Astrocyte of the cerebellum (primary cell): ENCODE measurements at places on chromosomes 5 and 9.

- DNase-seq, result no peak
Observed at GRCh38 chr5:157917491-157917890, 58.5 kb upstream of the CLINT1 start.

DNA sequence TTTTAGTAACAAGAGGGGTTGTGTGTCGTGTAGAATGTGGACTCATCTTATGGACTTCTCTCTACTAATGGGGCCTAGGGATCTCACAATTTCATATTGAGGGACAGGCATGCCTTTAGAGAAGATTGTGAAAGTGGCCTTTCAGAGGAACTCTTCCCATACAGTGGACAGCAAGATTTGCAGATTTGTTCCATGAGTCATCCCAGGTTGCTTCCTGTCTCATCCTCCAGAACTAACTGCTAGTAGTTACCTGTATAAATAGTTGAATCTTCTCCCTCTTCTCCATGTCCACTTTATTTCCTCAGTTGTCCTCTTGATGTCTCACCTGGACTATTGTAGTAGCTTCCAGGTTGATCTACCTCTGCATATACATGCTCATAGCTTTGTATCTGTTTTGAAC lies 997.5 kb upstream of the CTNND2 start:
- no peak for DNase-seq

DNA sequence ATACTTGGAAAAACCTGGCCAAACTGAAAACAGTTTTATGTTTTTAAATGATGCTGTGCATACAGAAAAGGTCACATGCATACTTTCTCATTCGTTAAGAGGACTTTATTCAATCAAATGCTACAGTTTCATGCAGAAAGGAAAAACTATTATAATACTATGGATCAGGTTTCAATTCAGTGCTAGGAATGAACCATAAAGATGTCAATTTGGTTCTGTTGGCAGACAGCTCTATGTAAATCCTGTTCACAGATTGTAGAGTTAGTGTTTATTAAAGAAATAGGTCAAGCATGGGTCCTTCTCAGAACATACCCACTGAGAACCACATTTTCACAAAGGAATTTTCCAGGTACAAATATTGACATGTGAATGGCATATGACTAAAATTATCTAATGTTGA lies 57.1 kb downstream of the RETREG1 start:
- DNase-seq, result no peak

- DNase-seq, result no peak
Observed at GRCh38 chr5:128493657-128494329, 44.3 kb downstream of the FBN2 start.

GRCh38 chr9:98220911-98221310 lies 28.5 kb upstream of the CORO2A start:
- no peak for DNase-seq

- peak; percentile 24 for DNase-seq
Observed at GRCh38 chr9:126704892-126705766, 91.4 kb downstream of the LMX1B start.
